ENCODE measurements at places on chromosomes 2 and 18.
A peak's percentile ranks its signal among the peaks of the same experiment; 100 is the strongest.

GRCh38 chr2:158505448-158505934 lies 48.7 kb downstream of the PKP4 start:
- DNase-seq, result no peak

DNA sequence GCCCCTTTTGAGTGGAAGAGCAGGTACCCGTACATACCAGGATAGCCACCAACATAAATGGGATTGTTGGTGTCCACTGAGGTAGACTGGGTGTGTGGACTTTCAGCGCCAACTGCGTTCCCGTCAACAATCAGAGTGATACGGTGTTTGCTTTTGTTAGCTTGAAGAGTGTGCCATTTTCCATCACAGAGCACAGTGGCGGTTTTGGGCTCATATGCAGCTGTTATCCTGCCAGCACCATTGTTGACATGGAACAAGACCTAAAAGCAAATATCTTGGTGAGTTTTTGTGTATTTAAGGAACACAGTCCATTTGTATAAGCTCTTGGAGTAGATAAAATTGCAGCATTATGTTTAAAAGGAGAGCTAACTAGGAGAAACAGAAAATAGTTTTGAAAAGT lies 174.5 kb downstream of the LAMA1 start:
- no peak for DNase-seq

- DNase-seq, result no peak
These were observed 96.5 kb downstream of the EPB41L5 start for GRCh38 chr2:120109186-120110061.

GRCh38 chr2:105290981-105291660 lies 38.4 kb downstream of the TGFBRAP1 start:
- DNase-seq, result peak; percentile 14

DNA sequence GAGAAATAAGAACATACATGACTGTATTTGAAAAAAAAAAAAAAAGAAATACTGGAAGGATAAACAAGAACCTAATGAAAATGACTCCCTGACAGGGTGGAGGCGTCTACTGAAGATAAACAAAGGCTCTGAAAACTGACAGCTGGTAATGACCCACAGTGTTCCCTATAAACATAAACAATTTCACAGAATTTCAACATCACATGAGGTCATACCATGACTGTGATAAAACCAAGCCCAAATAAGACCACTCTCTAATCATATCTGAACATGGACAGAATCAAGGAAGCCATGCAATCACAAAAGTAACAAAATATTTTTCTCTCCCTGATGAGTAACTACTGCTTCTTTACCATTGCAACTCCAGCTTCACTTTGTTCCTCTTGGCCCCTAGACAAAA lies 159.3 kb downstream of the FAM124B start:
- no peak for DNase-seq

GRCh38 chr2:169997140-169997887 lies 170.1 kb downstream of the UBR3 start:
- no peak for DNase-seq

DNA sequence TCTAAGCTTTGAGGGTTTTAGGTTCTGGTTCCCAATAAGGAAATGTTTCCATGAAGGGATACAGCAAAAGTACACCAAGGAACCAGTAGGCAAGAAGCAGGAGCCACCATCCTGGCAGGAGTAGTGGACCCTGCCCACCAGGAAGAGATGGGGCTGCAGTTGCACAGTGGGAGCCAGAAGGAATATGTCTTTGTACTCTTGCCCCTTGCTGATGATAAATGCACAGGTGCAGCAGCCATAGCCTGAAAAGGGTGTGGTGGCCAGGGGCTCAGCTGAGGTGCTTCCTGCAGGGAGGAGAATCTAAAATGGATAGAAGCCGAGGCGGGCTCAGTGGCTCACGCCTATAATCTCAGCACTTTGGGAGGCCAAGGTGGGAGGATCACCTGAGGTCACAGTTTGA lies 27.5 kb downstream of the TMEM127 start:
- no peak for DNase-seq

- DNase-seq, result peak; percentile 74
These were observed at the start of gene DLX2 for GRCh38 chr2:172102391-172103359. Gene DLX2, minus strand, starts transcription at chr2:172102900. Its CDS starts 362 bp downstream, at chr2:172102538.

- DNase-seq, result no peak
These were observed 638.8 kb upstream of the VRK2 start for GRCh38 chr2:57407772-57408201.

- no peak for DNase-seq
These were observed 33.6 kb upstream of the BIN1 start for GRCh38 chr2:127140538-127140937.

DNA sequence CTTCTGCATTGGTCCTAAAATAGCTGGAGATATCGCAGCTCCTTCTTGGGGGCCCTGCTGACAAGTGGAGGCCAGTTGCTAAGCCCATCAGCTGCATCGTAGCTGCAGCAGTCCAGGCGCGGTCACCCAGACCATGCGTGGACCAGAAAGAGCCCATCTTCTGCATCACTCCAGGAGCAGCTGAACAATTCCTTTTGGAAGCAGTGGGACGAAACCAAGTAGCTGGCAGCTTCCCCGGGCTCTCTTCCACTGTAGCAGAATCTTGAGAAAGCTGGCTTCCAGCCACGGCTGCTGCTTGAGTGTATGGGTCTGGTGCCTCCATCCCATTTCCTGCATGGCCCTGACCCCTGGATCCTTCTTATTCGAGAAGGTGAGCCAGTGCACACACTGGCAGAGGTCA lies 22.2 kb upstream of the CAB39 start:
- peak; percentile 43 for DNase-seq

DNA sequence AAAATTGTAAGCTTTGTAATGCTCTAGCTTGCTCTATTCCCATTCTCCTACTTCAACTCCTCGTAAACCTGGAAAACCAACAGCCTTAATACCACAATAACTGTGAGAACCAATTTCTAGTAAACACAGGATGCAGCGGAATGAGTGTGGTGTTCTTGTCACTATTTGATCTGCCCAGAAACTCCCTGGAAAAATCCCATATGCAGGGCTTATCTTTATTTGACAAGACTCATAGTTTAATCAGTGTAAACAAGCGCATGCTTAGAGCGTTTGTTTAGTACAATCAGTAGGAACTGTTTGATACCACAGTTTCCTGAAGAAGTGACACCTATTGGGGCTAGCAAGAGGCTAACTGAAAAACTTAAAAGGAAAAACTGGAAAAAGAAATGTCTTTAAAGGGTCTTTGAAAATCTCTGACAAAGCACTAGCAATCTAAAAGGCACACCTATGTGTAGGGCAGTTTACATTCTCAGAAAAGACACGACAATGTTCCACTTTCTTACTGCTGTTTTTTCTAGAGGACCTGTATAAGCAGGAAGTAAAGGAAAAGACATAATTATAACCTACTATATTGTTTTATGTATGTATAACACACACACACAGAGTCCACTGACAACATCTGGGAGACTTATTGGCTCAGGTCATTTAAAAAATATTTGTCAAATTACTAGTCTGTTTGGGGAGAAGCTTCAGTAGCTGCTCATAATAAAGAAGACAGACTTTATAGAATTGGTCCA lies 241.4 kb upstream of the KLHL14 start:
- no peak for DNase-seq

GRCh38 chr2:184078496-184078895 lies 519.8 kb upstream of the ZNF804A start:
- DNase-seq, result no peak

GRCh38 chr2:236256366-236256985 lies 7.7 kb downstream of the ASB18 start:
- no peak for DNase-seq

- no peak for DNase-seq
These were observed 754.9 kb downstream of the RNF144A start for GRCh38 chr2:7672027-7672684.

- DNase-seq, result no peak
These were observed 440.4 kb downstream of the CCDC85A start for GRCh38 chr2:56624181-56624580.

Measured in lower leg skin (tissue), 4 donors.